ENCODE measurements at places on chromosomes 6 and 20.

DNA sequence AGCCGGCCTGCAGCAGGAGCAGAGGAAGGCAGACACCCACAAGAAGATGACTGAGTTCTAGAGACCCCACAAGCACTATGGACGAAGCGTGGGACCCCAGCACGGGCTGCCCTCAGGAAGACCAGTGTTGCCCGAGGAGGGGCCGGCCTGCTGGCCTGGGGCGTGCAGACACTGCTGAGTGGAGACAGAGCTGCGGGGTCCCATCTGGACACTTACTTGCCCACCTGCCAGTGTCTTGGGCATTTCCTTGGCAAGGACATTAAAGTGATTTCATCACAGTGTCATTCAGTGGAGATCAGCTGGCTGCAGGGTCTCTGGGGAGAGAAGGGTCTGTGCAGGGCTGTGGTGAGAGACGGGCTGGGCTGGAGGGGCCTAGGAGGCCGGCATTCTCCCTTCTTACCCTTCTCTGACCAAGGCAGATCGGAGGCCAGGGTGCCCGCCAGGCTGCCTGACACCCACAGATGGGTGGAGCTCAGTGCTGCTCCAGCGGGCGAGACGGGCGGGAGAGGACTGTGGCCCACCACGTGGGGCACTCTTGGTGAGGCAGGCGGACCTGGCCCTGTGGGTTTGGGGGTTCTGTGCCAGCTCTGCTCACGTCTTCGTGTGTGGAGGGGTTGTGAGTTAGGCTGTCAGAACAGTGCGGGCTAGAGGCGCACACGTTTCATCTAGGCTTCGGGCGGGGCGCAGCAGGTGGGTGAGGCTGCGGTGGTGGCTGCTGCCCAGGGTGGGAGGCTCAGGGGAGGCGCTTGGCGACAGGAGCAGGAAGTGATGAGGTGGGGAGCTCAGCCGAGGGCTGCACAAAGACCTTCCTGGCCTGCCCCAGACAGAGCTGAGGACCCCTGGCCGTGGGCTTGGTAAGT lies at the start of gene LIME1:
Gene LIME1, plus strand, starts transcription at position 806 of the 860 bp plus-strand sequence. CDS start 886 bp downstream, outside the sequence.
- no peak for DNase-seq

- DNase-seq, result no peak
Observed at GRCh38 chr6:15158821-15159619, 86.8 kb upstream of the JARID2 start.

- no peak for DNase-seq
Observed at GRCh38 chr6:63716169-63716568, 80.6 kb downstream of the PHF3 start.

DNA sequence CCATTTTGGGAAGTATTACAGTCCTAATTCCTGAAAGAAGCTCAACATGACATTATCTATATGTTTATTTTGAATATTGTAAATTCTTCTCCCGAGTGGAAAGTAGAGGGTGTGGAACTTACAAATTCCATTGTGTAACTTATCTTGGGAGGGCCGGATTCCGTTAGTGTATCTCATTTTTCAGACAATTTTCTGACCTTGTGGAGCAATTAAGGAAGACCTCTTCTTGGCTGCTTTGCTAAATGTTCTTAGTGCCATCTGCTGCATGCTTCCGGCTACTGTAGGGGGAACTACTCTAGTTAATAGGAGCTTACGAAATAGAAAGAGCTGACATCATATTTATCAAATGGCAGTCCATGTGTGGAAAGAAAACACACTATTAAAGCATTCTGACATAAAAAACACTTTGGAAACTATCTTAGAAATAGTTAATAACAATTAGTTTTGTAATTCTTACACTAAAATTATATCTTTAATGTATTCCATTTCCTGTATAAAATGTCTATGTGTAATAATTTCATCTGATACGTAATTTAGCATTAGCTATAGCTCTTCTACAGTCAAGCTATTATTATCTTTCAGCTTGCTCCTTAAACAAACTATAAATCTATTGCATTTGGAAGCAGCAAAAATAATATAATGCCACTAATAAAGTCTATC lies 41.5 kb upstream of the KCNQ5 start:
- DNase-seq, result peak; percentile 72

DNA sequence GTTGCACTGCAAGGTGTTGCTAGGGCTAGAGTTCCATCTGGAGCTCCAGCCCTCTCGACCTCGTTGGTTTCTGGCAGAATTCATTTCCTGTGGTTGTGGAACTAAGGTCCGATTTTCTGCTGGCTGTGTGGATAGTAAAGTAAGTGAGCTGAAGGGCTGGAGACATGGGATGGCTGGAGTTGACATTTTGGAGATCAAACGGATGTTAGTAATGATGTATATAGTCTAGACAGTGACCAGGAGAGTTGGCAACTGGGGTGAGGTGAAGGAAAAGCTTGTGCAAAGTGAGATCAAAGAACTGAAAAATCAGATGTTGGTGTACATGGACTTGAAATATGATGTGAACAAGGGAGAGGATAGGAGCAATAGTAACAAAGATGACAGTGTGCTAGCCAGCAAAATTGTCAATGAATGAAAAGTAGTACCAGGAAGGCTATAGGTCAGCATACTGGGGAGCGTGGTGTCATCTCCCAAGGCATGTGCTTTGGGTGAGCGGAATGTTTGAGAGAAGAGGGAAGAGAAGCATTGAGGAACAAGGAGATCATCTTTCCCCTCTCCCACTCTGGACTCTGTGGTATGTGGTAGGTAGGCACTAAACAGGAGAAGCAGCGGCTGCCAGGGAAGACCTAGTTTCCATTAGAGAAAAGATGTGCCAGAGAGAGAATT lies 7.8 kb downstream of the QRSL1 start:
- no peak for DNase-seq

- DNase-seq, result no peak
Observed at GRCh38 chr6:129485746-129486145, 224.2 kb downstream of the ARHGAP18 start.

DNA sequence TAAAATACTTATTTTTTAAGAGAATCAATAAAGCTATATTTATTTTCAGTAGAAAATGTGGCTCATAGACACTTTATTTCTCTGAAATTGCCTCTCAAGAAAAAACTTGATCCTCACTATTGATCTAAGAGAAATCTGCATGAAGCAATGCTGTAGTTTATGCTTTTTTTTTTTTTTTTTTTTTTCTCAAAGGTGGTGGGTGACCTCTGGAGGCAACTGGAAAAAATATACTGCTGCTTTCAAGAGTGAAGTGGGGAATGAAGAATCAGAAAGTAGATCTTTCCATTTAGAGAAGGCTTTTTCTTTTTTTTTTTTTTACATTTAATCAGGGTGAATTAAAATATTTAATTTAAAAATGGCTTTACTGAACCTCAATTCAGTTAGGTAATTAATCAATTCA lies 169.3 kb downstream of the SLC16A10 start:
- no peak for DNase-seq

DNA sequence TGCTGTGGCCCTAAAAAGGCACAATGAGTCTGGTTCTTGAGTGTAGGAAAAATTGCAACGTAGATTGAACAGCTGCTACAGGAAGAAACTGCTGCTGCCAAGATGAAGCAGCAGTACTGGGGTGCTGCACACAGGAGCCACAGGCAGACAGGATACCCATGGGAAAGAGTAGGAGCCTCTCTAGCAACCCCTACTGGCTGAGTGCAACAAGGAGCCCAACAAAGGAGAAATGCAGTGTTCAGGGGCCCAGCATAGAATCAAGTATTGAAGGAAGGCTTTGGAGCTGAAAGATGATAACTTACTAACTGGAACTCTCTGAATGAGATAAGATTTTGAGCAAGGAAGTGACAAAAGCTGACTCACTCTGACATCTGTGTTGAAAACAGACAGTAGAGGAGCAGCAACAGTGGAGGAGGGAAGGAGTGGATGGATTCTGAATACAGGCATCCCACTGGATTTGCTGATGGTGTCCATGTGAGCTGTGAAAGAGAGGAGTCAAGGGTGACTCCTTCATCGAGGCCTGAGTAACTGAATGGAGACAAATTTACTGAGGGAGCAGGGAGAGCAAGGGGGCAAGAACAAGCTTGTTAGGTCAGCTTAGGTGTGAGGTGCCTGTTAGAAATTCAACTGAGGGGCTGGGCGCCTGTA lies 534.7 kb upstream of the JARID2 start:
- DNase-seq, result peak; percentile 44

- DNase-seq, result no peak
Observed at GRCh38 chr6:22789315-22789714, 219.9 kb downstream of the HDGFL1 start.

- no peak for DNase-seq
Observed at GRCh38 chr20:20783450-20783849, 71.0 kb upstream of the RALGAPA2 start.

DNA sequence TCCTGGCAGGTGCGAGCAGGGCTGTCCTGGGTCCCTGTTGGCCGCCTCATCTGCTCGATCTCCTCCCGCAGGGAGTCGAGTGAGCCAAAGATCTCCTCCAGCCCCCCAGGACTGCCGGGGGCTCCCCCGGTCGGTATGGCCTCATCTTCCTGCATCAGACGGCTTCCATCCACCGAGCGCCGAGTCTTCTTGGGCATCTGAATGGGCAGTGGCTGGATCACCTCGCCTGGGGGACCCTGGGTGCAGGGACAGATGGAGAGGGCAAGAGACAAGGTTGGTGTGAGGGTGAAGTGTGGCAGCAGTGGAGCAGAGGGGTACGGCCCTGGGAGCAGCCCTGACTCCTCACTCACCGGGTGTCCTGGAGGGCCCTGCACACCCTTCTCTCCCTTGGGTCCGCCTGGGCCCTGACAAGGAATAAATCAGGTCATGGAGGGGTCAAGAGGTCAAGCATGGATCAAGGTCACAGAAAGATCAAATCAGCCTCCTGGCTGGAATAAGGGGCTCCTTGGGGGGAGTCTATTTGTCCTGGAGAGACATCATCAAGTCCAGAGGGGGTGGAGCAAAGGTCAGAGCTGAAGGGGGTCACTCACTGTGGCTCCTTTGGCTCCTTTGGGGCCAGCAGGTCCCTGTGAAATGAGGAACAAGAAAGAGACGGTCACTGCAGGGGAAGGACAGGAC lies 26.5 kb downstream of the COL11A2 start:
- DNase-seq, result no peak

DNA sequence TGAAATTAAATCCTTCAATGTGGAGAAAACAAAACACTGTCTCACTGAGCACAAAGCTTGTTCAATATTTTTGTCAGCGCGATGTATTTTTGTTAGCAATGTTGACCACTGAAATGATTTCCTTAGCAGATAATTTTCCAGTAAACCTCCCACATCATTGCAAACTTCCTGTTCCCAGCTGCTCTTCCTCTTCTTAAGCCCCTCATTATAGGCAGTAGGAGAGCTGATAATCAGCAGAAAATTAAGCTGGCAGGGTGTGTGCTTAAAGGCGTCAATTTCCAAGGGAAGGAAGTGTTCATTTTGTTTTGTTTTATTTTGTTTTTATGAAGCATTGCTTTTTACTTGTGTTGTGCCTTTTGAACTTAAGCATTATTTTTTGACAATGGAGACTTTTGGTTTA lies 29.1 kb upstream of the TMEM14A start:
- no peak for DNase-seq

GRCh38 chr6:135008941-135009290 lies 45.7 kb downstream of the HBS1L start:
- no peak for DNase-seq

DNA sequence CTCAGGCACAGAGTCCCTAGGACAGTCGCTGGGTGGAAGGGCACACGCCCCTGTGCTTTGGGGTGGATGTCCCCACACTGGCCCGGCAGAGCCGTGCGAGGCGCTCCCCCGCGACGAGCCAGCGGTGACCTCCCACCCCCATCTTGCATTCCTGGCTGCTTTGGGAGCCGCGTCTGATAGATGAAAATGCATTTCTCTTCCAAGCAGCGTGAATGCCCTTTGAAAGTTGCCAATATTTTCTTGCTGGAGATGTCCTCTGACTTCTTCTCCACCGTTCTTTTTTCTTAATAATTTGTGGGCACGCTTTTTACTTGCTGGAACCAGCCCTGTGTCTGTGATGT lies 29.9 kb downstream of the COL20A1 start:
- no peak for DNase-seq
